ENCODE measurements at places on chromosomes 6 and 20.

- DNase-seq = no peak
Measured at GRCh38 chr6:126631363-126631762, 291.4 kb downstream of the CENPW start.

DNA sequence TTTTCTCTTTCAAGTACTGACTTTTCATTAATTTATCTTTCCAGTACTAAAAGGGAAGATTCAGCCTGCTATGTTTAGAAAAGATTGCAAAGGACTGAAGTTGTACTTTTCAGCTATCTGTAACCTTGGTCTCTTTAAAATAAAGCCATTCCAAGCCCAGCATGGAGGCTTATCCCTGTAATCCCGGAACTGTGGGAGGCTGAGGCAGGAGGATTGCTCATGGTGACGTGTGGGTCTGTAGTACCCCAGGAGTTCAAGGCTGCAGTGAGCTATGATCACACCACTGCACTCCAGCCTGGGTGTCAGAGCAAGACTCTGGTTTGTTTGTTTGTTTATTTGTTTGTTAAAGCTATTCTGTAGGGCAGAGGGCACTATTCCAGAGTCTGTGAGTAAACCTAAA is 50.6 kb upstream of the TMEM170B start:
- DNase-seq = no peak

DNA sequence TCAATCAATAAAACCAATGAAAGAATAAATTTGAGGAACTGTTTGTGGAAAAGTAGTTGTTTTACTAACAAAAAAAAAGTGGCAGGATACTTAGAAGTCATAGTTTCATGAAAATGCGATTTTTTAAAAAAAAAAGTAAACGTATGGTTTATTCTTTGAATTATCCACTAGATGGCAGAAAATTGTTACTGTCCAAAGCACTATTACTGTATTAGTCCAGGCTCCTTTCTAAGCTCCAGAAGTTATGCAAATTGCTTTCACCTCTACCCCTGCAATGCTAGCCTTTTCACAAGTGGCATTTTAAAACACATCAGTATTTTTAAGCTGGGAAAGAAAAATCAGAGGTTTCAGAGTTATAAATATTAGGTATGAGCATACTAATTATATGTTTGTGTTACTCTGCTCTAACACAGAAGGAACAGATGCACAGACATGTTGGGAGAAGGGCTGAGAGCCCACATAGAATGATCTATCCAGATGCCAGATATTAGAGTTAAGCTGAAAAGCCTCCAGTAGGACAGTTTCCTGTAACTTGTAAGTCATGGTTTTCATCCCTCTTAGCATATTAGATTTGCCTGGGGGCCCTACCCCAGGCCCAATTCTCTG is 63.9 kb downstream of the FHL5 start:
- DNase-seq = no peak

GRCh38 chr6:44101832-44102231 is 25.4 kb downstream of the MRPL14 start:
- DNase-seq = no peak

All from stimulated activated CD4-positive, alpha-beta T cell treated with anti-CD3 and anti-CD28 coated beads, Interleukin-1b, Interleukin-23, amount 100 ng/mL, for 24 hours (primary cell).